ENCODE measurements at places on chromosomes 12 and 14. TPM values are rescaled to one million over a fixed set of nuclear protein-coding genes. Genes with fewer than 3 reads are reported as not detected.
A peak's percentile ranks its signal among the peaks of the same experiment; 100 is the strongest.

LACRT gene
- not detected for total RNA-seq

FERMT2 gene
- 41.3 TPM for total RNA-seq

CMTM5 gene
- 0.32 TPM for total RNA-seq

GRCh38 chr12:74491374-74491773 is 46.3 kb upstream of the ATXN7L3B start:
- DNase-seq = no peak

DNA sequence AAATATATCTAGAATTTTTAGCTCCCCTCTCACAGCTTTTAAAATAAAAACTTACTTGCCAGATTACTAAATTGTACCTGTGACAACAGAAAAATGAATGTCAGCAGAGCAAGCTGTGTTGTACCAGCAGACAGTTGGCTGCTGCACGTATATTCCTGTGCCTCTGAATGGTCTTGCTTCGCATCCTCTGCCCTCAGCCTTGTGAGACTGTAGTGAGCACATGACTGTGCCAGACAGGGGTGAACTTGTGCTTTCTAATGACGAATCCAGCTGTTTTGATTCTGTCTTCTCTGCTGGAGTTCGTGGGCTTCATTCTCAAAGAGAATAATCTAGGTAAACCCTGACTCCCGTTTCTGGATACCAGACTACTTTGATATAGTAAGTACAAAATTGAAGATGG is 58.3 kb upstream of the FRMD6 start:
- DNase-seq = no peak

DNA sequence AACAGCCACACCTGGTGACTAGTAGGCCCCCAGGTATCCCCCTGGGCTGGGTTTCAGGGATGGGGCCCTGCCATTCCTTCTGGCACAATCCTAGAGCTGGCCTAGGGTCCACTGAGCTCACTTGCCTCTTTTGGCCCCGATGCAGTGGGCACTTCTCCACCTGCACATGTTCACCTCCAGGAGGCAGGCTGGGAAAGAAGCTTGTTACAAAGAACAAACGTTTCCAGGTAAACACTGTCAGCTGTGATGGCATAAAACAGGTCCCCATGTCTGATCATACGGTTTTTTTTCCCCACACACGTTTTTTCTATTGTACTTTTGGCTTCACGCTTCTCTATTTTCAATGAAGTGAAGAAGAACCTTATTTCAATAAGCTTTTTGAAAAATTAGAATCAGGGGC is 15.8 kb upstream of the HVCN1 start:
- DNase-seq = no peak

P3H3 gene
- total RNA-seq = 1.1 TPM

GRCh38 chr14:80996049-80996901 is 40.9 kb downstream of the TSHR start:
- DNase-seq = no peak

- no peak for DNase-seq
These were observed 594 bp upstream of the EXOC3L4 start for GRCh38 chr14:103093856-103094405.

LYZ gene
- total RNA-seq = 16.0 TPM

KCNC2 gene
- not detected for total RNA-seq

DTX1 gene
- total RNA-seq = 10.5 TPM

LMNTD1 gene
- not detected for total RNA-seq

DNA sequence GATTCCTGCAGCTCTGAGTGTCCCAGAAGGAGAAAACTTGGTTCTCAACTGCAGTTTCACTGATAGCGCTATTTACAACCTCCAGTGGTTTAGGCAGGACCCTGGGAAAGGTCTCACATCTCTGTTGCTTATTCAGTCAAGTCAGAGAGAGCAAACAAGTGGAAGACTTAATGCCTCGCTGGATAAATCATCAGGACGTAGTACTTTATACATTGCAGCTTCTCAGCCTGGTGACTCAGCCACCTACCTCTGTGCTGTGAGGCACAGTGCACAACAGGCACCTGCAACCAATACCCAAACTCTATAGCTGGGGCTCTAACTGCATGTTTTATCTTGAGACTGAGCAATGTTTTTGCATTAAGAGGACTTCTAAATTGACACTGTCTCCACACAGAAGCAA is 379.2 kb upstream of the OR4E1 start:
- no peak for DNase-seq

DNA sequence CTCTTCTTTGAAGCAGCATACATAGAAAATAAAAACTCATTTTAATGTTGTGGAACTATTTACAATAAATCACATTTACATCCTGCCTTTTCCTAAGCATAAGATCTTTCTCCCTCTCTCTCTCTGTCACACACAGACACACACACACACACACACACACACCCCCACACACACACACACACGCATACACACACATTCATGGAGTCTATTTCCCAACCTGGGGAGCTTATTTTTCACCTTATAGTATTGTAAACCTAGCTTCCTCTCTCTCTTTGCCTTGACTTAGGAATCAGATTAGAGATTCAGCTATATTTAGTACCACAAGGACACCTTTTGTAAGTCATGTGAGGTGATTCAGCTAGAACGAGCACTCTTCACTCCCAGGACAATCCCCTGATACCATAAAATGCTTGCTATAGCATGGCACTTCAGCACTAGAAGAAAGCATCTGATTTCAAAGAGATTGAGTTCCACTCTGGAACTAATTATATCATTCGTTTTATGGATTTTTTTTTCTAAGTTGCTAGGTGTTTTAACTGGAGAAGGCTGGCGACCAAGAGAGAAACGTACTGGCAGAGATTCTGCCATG is 23.6 kb downstream of the TMEM30B start:
- no peak for DNase-seq

DNA sequence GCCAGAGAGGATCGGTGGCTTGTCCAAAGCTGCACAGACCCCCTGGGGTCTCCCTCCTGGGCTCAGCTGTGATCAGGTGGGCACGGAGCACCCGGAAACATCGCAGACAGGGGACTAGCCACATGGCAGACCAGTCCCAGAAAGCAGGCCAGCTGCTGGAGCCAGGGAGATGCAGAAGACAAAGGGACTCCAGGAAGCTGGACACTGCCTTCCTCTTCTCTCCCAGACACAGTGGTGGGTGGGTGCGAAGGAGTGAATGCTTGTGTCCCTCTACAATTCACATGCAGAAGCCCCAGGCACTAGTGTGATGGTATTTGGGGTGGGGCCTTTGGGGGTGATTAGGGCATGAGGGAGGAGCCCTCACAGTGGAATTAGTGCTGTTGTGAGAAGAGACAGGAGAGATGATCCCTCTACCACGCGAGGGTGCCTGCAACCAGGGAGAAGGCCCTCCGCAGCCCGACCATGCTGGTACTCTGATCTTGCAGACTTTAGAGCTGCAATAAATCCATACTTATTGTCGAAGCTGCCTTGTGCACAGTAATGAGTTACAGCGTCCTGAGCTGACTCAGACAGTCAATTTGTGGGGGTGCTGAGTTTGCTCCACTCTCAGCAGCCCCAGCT is 95.2 kb downstream of the CALM1 start:
- no peak for DNase-seq

DNA sequence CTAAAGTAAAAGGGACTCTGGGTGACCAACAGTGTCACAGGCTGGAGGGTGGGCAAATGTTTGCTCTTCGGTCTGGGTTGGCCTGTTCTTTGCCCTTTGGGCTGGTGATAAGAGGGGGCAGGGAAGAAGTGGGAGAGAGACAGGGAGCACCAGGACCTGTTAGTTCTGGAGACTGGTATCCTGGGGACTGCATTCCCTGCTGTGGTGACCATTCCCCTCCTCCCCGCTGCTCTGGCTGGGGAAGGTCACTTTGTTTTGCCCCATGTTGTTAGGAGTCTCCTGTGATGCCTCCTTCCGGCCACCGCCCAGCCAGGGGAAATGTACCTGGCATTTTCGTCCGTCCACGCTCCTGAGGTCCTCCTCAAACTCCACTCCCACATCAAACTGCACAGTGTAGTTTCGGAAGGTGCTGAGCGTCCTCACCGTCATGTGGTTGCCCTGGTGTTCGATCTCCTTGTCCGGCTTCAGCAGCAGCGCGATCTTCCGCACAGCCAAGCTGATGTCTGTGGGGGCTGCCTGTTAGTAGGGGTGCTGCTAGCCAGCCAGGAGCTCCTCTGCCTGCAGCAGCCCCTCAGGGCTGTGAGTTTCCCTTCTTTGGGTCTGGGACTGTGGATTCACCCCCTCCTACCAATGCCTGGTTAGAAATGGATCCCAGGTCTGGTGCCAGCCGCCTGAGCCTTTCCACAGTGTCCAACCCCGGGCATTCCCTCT is 618 bp downstream of the RBP5 start:
- DNase-seq = peak; percentile 82

FOXG1 gene
- not detected for total RNA-seq

GRCh38 chr12:41479426-41479825 is 291.3 kb downstream of the PDZRN4 start:
- DNase-seq = no peak

GRCh38 chr12:46100551-46101484 is 110.4 kb upstream of the SCAF11 start:
- DNase-seq = no peak

DNA sequence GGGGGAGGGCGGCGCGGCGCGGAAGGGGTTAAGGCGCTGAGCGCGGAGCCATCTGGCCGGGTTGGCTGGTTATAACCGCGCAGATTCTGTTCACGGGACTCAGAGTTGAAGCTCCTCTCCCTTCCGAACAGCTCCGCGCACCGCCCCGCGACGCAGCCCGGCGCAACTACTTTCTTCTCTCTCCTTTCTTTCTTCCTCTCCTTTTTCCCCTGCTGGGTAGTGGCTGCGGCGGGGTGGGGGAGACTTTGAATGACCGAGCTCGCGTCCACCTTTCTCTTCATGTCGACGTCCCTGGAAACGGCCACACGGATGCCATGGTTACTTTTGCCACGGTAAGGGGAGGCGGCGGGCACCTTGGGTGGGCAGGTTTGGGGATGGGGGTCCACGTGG is at the start of gene NTF3:
Gene NTF3, plus strand, starts transcription at position 98 of the 390 bp plus-strand sequence. Its CDS starts 217 bp downstream, at position 315.
- DNase-seq = peak; percentile 45

- no peak for DNase-seq
These were observed 75.9 kb upstream of the ZDHHC17 start for GRCh38 chr12:76687981-76688380.

- no peak for DNase-seq
These were observed 45.9 kb upstream of the PLEKHG7 start for GRCh38 chr12:92656911-92657310.

GRCh38 chr14:84108746-84109457 is 1421.0 kb upstream of the FLRT2 start:
- no peak for DNase-seq

DNA sequence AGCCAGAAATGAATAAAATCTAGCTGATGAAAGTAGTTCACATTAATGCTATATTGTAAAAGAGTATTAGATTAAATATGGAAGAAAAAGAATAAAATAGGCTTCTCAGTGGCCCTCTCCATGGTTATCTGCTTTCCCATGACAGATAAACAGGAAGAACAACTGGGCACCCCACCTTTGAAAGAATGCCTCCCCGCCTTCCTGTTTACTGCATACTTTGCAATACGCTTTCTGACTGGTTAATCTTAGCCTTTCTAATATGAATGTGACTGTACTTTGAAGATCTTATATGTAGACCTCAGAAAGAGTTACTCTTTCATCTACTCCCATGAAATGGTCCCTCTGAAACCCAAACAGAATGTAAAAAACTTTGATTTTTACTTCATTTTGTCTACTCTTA is 34.1 kb upstream of the DAAM1 start:
- DNase-seq = no peak

EFS gene
- 0.35 TPM for total RNA-seq

- DNase-seq = no peak
These were observed 205.3 kb upstream of the PRICKLE1 start for GRCh38 chr12:42794806-42795205.

OAS2 gene
- total RNA-seq = 5.5 TPM

- no peak for DNase-seq
These were observed 21.3 kb upstream of the SRRM4 start for GRCh38 chr12:118959985-118960560.

- DNase-seq = no peak
These were observed 378.4 kb upstream of the RGS6 start for GRCh38 chr14:71553779-71554178.

GRCh38 chr12:61894168-61894567 is 366.0 kb upstream of the USP15 start:
- no peak for DNase-seq

DNA sequence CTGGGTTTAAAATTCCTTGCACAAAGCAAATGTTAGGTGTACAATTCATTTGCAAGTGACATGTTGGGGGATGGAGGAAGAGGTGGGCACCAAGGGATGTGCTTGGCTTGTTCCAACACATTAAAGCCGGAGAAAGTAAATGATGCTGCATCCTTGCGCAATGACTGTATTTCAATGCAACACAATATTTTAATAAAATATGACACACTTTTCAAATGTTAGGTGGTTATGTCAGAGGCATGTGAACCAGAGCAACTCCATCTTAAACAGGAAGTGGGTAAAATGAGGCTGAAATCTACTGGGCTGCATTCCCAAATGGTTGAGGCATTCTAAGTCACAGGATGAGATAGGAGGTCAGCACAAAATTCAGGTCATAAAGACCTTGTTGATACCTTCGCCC is 53.6 kb upstream of the ARHGAP5 start:
- no peak for DNase-seq

DNA sequence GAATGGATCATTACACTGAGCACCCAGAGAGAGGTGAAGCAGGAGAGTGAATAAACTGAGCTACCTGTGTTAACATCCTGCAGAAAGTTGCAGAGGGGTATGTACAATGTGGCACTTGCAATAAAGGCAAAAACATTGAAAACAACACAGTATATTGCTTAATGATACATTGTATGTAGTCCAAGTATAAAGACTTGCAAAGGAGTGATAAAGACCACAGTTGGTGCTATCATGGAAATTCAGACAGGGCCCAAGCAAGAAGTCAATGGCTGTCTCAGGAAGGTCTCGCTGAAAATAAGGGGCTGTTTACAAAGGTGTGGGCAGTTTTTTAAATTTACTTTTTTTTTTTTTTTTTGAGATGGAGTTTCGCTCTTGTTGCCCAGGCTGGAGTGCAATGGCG is 10.0 kb downstream of the TMEM120B start:
- DNase-seq = no peak

DNA sequence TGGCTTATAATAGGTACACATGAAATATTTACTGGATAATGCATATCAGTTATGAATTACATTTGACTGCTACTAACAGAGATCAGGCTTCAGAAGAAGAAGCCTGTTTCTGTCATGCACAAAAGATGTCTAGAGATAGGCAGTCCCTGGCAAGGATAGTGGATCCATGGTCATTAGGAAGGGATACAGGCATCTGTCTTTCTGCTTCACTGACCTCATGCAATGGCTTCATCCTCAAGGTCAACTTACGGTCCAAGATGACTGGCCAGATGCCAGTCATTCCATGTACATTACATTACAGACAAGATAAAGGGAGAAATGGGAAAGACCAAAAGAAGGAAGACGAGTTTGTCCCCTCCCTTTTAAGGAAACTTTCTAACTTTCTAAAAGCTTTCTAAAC is 94.0 kb downstream of the NUAK1 start:
- no peak for DNase-seq

ADGRD1 gene
- 4.7 TPM for total RNA-seq

- DNase-seq = no peak
These were observed 56.6 kb upstream of the METAP2 start for GRCh38 chr12:95417372-95417771.

- DNase-seq = no peak
These were observed 276.0 kb downstream of the FOXG1 start for GRCh38 chr14:29042551-29042950.

PPM1H gene
- 5.7 TPM for total RNA-seq

LBHD2 gene
- not detected for total RNA-seq

MSRB3 gene
- 2.6 TPM for total RNA-seq

INSM2 gene
- total RNA-seq = not detected
